Central memory CD8-positive, alpha-beta T cell (primary cell): ENCODE measurements at places on chromosomes 7 and 10.
A peak's percentile ranks its signal among the peaks of the same experiment; 100 is the strongest.

DNA sequence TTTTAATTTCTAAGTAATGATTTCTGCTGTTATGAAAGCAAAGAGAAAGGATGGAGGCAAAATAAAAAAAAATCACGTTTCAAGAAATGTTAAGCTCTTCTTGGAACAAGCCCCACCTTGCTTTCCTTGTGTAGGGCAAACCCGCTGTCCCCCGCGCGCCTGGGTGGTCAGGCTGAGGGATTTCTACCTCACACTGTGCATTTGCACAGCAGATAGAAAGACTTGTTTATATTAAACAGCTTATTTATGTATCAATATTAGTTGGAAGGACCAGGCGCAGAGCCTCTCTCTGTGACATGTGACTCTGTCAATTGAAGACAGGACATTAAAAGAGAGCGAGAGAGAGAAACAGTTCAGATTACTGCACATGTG, 2.4 kb downstream of the ADRB1 start:
- peak overlapping the region; percentile 74 for H3K4me3 ChIP-seq
- DNase-seq = no peak
- peaks cover 7% of the 10 kb centered on the region for H3K36me3 ChIP-seq
- peaks cover 86% of the 10 kb centered on the region for H3K27me3 ChIP-seq

DNA sequence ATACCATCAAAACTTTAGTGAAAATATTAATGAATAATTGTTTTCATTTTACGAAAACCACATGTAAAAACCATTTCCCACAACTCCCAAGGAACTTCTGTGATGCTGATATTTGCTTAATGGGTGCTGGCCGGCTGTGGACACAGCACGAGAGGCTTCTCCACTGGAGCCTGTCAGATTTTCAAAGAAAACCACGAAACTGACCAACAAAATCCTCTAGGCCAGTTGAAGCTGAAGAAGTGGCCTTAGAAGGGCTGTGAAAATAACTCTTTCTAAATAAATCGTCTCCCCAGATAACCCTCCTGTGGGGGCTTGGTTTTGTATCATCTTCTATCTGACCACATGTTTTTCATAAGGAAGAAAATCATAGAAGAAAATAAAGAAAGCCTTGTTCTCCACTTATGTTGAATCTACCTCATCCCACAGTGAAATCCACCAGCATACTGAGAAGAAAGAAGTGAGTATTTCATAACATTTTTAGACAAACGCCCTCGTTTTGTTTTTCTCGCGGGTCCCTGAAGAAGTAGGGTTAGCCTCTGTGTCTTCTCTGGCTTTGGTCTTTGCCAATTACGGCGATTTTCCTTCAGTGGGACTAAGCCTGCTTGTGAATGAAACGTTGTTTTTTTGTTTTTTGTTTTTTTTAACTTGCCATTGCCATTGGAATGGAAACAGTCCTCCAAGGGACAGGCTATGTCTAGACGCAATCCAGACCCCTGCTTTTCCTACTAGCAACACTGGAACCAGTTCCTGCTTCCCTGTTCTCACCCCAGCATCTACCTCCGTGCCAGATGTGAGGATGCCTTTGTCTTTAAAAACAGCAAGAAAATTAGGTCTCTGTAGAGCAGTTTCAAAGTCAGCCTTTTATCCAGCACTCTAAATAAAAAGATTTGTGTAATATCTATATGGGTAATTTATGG, 123.9 kb downstream of the ADAM12 start:
- H3K36me3 ChIP-seq = no peaks in the 10 kb centered on the region
- H3K4me1 ChIP-seq = no peaks in the 10 kb centered on the region
- no peaks in the 10 kb centered on the region for H3K27me3 ChIP-seq

DNA sequence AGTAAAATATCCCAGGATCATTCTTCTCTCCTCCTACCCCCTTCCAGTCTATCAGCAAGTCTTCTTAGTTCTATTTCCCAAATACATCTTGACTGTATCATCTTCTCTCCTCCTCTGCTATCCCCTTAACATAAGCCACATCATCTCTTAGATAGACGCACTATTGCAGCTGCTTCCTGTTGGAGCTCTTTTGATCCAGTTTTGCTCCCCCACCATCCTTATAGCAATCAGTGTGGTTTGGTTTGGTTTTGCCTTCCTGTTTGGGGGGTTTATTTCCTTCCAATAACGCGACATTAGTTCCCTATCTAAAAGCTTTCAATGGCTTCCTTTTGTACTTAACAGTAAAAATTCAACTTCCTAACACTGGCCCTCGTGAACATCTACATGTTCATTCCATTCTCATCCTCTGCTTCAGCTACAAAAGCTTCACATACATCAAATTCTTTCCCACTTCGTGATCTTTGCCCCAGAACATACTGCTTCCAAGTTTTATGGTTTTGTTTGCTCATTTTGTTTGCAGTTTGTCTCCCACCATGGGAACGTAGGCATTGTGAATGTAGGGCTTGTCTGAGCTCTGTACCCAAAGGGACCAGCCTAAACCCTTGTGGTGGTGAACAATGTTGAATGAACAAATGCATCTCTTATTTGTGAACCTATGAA, 33.7 kb upstream of the PLXDC2 start:
- no peaks in the 10 kb centered on the region for H3K4me1 ChIP-seq
- DNase-seq = no peak
- no peaks in the 10 kb centered on the region for H3K27me3 ChIP-seq
- H3K27ac ChIP-seq = no peak overlapping the region
- H3K4me3 ChIP-seq = no peak overlapping the region

DNA sequence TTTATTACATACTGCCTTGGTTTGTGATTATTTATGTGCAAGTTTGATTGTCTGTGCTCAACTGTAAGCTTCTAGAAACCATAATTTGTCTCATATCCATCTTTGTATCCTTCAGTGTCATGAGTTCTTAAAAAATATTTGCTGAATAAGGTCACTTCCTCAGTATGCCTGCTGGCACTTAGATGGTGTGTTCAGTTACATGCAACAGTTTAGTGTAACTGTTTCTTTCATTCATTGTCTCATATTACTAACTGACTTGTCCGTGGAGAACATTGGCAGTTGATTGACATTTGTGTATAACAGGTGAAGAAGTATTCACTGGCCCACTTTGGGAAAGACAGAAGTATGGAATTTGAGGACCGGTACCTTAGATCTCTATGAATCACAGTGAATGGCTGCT, 236.9 kb downstream of the PRKG1 start:
- H3K27me3 ChIP-seq = peaks cover 7% of the 10 kb centered on the region
- H3K36me3 ChIP-seq = no peaks in the 10 kb centered on the region
- H3K4me1 ChIP-seq = no peaks in the 10 kb centered on the region
- DNase-seq = no peak
- H3K4me3 ChIP-seq = no peak overlapping the region

DNA sequence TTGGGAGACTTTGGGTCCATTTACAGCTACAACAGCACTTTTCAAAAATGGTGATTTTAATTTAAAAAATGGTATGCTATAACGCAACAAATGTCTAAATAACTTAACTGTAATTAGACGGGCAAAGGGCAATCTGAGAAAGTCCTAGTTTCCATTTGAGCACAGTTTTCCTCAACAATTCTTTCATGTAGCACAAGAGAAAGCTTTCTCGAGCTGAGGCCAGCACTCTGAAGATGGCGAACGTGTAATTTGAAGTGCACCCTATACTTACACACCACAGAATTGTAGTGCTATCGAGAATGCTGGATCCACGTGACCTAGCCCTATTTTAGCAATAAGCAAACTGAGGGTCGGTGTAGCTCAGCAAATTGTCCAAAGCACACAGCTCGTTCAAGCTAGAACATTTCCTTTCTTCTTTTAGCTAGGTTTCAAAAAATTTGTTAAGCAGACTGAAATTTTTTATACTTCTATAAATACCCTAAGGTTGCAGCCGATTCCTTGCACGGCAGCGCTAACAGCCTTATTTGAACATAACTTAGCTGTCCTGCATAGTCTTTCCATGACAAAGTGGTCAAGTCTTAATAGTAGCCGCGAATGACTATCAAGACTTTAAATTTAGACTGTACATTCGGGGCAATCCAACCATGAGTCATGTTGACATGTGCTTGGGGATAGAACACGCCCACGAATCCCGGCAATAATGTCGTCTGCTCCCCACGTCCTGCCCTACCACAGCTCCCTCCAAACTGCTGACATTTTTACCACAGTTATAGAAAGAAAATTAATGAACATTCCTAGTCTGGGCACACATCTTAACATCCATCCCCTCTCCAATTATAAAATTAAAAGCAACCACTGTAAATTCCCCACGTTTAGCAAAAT, 10.0 kb downstream of the KLF6 start:
- peaks cover 49% of the 10 kb centered on the region for H3K4me1 ChIP-seq
- no peak for DNase-seq
- H3K36me3 ChIP-seq = peaks cover 66% of the 10 kb centered on the region
- peak overlapping the region; percentile 73 for H3K4me3 ChIP-seq
- H3K27ac ChIP-seq = peak overlapping the region; percentile 96
- no peaks in the 10 kb centered on the region for H3K27me3 ChIP-seq
